ENCODE measurements at places on chromosomes 12 and 14. TPM values are rescaled to one million over a fixed set of nuclear protein-coding genes. Genes with fewer than 3 reads are reported as not detected.

DNA sequence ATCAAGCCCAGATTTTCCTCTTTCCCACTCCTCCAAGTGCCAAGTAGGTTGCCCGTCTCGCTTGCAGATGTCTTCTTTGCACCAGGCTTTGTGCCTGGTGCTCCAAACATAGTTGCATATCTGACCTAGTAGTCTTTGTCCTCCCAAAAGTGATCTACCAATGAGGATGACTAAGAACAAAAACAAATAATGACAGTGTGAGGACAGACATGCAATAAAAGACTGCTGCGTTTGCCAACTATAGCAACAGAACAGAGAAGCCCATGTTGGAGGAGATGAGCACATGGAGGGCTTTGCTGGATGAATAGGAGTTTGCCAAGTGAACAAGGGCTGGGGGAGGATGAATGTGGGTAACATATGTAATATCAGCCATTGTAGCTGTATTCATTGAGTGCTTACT is 15.6 kb downstream of the DTX1 start:
- DNase-seq = no peak

GRCh38 chr12:67539946-67540345 is 108.6 kb upstream of the DYRK2 start:
- DNase-seq = no peak

DNA sequence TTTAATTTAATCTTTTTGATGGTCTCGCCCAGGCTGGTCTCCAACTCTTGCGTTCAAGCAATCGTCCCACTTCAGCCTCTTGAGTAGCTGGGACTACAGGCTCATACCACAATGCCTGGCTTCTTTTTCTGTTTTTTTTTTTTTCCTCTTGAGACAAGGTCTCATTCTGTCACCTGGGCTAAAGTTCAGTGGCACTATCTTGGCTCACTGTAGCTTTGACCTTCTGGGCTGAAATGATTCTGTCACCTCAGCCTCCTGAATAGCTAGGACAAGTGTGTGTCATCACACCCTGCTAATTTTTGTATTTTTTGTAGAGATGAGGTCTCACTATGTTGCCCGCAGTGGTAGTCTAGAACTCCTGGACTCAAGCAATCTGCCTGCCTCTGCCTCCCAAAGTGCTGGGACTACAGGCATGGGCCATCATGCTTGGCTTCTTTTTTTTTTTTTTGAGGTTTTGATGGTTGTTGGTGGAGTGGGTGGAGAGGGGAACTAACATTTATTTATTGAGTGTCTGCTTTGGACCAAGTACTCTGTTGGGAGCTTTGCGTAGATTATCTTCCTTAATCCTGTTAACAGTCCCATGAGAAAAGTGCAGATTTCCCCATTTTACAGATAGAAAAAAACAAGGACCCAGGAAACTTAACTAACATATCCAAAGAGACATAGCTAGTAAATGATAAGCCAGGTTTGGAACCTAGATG is 102.0 kb downstream of the DIP2B start:
- peak; percentile 58 for DNase-seq

DNA sequence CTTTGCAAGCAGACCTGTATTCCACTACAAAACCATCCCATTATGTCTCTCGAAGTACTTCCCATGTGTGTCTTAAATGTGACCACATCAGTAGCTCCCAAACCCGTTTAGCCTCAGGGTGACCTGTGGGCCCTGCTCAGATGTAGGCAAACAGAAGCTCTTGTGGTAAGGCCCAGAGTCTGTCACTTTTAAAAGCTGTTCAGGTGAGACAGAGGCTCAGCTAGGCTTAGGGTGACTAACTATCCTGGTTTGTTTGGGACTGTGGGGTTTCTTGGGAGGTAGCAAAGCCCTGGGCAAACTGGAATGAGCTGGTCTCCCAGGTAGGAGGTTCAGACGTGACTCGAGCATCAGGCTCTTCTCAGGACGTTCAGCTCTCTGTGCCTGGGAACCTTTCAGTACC is 64.5 kb upstream of the VASH1 start:
- DNase-seq = no peak

GRCh38 chr12:3557791-3558620 is 67.0 kb downstream of the PRMT8 start:
- no peak for DNase-seq

DNA sequence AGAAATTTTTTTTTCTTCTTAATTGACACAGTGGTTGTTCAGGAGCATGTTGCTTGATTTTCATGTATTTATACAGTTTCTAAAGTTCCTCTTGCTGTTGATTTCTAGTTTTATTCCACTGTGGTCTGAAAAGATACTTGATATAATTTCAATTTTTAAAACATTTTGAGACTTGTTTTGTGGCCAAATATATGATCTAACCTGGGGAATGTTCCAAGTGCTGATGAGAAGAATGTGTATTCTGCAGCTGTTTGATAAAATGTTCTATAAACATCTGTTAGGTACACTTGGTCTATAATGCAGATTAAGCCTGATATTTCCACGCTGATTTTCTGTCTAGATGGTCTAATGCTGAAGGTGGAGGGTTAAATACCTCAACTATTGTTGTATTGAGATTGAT is 151.4 kb upstream of the IFNG-AS1 start:
- DNase-seq = no peak

- no peak for DNase-seq
Observed at GRCh38 chr14:79586416-79586815, 624.9 kb downstream of the DIO2 start.

- no peak for DNase-seq
Observed at GRCh38 chr12:131131808-131132117, 178.1 kb downstream of the ADGRD1 start.

- no peak for DNase-seq
Observed at GRCh38 chr12:116517431-116518045, 41.6 kb upstream of the MAP1LC3B2 start.

- no peak for DNase-seq
Observed at GRCh38 chr12:13537623-13538022, 341.1 kb downstream of the EMP1 start.

GRCh38 chr14:106309423-106309822 is 783.0 kb downstream of the TMEM121 start:
- DNase-seq = no peak

DNA sequence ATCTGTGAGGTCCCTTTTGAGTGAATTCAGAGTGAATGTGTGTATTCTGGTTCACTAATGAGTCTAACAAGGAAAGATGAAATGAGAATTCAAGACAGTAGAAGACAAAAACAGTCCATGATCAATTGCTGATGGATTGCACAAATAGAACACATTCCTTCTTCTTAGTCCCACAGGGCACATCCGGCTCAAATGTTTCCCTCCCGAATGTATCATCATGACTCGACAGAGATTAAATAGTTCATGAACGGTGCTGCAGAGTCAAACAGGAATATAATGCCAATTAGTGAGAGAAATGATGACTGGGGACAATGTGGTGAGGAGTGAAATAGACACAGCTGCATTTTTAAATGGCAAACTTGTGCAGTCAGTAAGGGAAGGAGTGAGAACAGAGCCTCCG is 11.5 kb upstream of the SFSWAP start:
- no peak for DNase-seq

DNA sequence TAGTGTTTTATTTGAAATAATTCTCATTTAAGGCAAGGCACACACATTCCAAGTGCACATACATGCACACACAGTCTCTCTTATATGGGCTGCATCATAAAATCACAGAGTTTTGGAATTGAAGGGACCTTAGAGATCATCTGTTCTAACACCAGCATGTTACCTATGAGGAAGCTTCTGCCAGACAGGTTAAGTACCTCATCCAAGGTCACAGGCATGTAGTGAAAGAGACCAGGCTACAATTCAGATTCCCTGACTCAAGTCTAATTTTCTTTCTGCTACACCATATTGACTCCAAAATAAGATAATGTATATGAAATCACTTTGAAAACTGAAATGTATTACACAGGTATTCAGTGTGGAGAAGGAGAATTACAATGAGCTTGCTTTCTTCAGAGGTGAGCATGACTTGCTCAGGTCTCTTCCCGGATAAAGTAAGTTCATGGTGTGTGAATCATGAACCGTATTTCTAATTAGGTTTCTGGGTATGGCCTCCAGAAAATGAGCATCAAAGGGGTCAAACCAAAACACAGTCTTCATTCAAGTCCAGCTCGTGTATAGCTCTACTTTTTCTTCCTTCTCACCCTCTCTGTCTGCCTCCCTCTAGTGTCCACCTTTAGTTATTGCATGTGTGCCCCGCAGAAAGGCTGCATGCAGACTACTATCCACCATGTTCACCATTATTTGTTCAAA is 411.9 kb downstream of the FUT8 start:
- DNase-seq = peak; percentile 70

DNA sequence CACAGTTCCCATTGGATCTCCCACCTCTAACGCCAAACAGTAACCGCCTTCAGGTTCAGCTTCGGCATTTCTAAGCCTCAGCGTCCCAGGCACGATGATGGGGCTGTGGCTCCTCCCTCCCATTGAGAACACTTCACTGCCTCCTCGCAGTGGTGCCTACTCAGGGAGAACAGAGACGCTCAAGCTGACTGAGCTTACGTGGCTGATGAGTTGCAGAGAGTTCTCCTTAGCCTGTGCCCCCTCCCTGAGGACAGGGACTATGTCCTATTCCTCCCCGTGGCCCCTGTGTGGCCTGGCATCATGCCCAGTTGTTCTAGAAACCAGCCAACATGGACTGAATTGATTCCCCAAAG is 87.0 kb downstream of the ITPK1 start:
- DNase-seq = no peak

GRCh38 chr14:96039633-96040311 is 610 bp downstream of the C14orf132 start:
- DNase-seq = peak; percentile 7

DNA sequence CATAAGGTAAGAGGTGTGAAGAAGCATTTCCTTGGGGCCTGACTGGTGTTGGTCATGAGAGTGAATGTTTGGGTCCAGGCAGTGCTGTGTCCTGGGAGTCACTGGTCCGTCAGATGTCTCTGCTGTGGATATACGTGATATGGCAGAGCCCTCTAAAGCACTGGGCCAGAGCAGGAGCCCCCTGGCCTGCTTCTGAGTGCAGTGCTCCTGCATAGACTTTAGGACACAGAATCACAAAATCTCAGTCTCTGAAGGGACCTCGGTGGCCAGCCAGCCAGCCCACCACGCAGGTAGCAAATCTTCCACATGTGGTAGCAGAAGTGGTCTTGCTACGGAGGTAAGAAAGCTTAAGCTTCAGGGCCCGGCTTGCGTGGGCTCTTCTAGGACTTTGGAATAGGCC is 18.5 kb upstream of the AQP2 start:
- no peak for DNase-seq

DNA sequence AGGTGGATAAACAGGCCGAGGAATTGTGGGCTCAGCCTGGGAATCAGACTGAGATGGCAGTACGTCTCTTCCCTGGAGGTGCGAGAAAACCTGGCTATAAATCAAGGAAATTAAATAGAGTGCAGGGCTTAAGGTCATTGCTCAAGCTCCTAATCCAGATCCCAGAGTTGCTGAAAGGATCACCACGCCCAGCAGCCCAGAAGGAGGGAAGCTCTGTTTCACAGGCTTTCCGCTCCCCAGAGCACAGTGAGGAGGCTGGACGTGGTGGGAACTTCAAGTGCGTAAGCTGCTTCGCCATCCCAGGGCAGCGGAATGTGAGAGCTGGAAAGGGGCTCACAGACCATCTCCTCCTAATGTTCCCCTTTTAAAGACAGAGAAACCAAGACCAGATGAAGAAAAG is 651.6 kb upstream of the TBX3 start:
- DNase-seq = no peak

GRCh38 chr12:72925716-72926115 is 653.5 kb downstream of the TRHDE start:
- no peak for DNase-seq

DNA sequence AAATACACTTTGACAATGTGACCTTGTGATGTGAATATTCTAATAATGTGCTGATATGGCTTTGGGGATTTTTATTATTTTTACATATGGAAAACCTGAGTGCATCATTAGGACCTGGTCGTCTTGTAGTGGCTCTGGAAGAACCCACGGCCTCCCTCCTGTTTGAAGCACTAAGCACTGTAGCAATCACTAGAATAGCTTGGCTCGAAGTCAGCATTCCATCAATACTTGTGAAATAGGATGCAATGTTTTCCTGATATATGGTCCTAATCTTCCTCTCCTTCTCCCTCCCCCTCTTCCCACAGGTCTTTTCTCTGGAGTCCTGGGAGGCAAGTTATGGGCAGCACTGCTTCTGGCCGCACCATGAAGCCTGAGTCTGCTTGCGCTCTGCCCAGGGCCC is 71.9 kb downstream of the NRXN3 start:
- no peak for DNase-seq

- peak; percentile 83 for DNase-seq
Observed at GRCh38 chr12:50597200-50598195, 92.7 kb downstream of the DIP2B start.

ITGB7 gene
- not detected for total RNA-seq

KLRK1 gene
- total RNA-seq = not detected

GABARAPL1 gene
- total RNA-seq = 70.6 TPM

KCNA5 gene
- not detected for total RNA-seq

KRT83 gene
- not detected for total RNA-seq

KIF5A gene
- 2.1 TPM for total RNA-seq

BCL2L14 gene
- total RNA-seq = not detected

TTC7B gene
- total RNA-seq = 39.2 TPM

ATG101 gene
- total RNA-seq = 54.3 TPM
